KG1 (cell line): ENCODE measurements at places on chromosomes 3 and 15.
A peak's percentile ranks its signal among the peaks of the same experiment; 100 is the strongest.

- DNase-seq: no peak
Observed at GRCh38 chr15:47542312-47542989, 174.9 kb upstream of the SEMA6D start.

DNA sequence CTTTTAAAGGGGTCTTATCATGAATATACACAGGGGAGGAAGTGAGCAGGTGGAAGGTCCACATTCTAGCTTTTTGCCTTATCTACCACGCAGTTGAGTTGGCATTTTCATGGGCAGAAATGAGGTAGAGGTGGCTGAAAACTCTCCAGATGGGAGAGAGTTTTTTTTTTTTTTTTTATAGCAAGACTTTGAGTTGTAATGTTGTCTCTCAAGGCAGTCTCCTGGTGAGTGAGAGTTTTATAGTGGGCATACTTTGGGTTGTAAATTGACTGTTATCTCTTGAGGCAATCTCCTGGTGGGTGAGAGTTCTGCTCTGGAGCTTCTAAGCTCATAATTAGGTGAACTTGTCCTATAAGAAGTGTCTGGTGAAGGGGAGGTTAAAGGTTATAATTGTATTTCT is 191.7 kb upstream of the NAALADL2 start:
- DNase-seq: no peak

GRCh38 chr15:39313467-39313866 is 267.4 kb upstream of the THBS1 start:
- no peak for DNase-seq

DNA sequence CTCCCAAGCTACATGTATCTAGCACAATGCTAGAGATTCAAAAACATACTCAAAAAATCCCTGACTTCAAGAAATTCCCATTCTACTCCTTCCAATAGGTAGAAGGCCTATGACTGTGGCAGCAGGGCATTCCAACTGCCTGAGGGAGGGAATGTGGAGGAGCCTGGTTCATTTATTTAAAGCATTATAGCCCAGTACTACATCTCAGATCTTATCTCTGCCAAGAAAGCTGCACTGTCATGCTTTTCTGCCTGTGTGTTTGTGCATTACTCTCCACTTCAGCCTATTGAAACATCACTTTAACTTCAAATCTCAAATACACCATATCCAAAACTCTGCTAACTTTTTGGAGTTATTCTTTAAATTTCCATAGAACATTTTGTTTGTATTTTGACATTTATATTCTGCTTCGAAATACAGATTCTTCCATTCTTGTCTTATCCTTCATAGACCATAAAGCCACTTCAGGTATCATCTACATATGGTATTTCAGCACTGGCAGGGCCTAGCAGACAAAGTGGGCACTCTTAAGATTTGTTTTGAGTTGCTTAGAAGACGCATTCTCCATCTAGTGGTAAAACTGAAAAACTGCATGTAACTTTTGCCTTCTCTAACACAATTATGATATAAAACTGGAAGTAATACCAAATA is 59.1 kb upstream of the NEDD4 start:
- peak; percentile 35 for DNase-seq

- no peak for DNase-seq
Observed at GRCh38 chr15:57767481-57767880, 61.0 kb downstream of the POLR2M start.

GRCh38 chr3:61985020-61985419 is 388.3 kb downstream of the FEZF2 start:
- DNase-seq: no peak

DNA sequence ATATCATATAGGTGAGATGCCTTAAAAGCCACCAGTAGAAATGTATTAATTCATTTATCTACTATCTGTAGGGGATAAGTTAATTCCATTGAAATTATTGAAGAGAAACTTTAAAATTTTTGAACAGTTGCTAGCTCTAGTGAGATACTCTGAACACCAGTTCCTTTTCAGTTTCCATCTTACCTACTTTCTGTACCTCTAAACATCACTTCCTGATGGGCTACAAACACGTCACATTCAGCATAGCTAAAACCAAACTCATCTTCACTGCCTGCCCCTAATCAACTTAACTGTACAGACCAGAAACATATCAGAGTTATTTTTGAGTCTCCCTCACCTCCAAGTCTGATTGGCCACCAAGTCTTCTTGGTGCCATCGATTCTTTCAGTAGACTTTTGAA is 88.9 kb downstream of the FEZF2 start:
- no peak for DNase-seq

DNA sequence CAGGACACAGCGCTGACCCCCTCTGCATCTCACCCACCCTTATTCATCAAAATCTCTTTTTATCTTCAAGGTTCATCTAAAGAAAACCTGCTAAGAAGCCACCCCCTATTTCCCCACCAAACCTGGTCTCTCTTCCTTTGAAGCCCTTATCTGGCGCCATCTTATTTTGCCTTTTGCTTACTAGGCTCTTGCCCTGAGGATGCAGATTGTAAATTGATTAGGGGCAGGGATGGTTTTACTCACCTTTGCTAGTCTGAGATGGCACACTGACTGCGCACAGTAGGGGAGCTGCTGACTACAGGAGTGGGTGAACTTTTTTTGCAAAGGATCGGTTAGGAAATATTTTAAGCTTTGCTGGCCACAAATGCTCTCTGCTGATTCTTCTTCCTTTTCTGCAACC is 78.9 kb upstream of the BHLHE40 start:
- no peak for DNase-seq

GRCh38 chr3:81300324-81300927 is 461.0 kb downstream of the GBE1 start:
- DNase-seq: no peak
